ENCODE measurements at places on chromosomes 4 and X.

DNA sequence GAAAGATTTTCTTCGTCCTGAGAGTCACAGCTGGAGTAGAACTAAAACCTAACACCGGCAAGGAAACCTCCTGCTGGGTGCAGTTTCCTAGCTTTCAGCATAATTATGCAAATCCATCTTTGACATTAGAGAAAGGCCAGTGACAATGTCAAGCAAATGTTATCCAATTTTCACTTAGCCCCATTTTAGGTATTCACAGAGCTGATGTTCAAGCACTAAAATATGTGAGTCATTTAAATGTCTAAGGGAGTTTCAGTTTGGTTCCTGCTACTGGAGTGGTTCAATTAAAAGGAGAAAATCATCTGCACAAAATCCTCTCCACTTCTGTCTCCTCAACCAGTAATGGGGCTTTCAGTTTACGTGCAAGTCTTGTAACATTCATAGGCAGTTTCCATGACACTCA, 37.1 kb upstream of the AMOT start:
- DNase-seq: no peak

DNA sequence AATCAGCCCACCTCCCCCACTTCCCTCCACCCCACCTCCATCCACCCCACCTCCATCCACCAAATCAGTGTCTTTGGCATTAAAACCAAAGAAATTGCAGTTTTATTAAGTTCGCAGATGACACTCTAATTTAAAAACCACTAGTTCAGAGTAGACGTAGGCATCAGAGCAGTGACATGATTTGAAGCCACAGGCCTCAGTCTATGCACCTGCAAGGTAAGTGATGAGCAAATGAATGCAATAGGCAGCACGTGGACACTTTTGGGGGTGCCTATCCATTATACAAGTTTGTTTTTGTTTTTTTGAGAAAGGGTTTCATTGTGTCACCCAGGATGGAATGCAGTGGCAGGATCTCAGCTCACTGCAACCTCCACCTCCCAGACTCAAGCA, 88.0 kb upstream of the TRIM2 start:
- DNase-seq: no peak

GRCh38 chrX:39534949-39535348, 562.8 kb downstream of the BCOR start:
- DNase-seq: no peak

- DNase-seq: no peak
Measured at GRCh38 chr4:155535802-155536454, 130.7 kb upstream of the GUCY1A1 start.

DNA sequence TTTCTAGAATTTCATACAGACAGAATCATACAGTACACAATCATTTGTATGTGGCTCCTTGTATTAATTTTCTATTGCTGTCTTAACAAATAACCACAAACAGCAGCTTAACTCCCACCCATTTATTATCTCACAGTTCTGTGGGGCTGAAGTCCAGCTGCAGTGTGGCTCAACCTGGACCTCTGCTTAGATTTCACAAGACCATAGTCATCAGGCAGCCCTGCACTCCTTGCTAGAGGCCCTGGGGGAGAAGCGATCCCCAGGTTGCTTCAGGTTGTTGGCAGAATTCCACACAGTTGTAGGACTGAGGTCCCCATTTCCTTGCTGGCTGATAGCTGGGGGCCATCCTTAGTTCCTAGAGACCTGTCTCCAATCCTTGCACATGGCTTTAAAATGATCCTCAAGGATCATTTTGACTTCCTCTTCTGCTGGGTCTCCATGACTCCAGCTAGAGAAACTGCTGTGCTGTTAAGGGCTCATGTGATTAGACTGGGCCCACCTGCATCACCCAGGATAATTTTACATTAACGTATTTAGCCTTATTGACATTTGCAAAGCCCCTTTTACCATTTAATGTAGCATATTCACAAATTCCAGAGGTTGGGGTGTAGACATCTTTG, 60.9 kb upstream of the SMAD1 start:
- DNase-seq: no peak

GRCh38 chr4:95869961-95870500, 30.1 kb downstream of the PDHA2 start:
- DNase-seq: no peak

GRCh38 chr4:179114615-179115014, 1672.4 kb upstream of the AGA start:
- no peak for DNase-seq

- DNase-seq: no peak
Measured at GRCh38 chrX:132216806-132217202, 2.4 kb downstream of the RAP2C start.

GRCh38 chr4:94342694-94343093, at the start of gene HPGDS:
TSS of gene HPGDS (minus strand) at chr4:94342836. CDS start at chr4:94334629, 8,207 bp downstream.
- no peak for DNase-seq

GRCh38 chr4:4836044-4836443, 23.4 kb upstream of the MSX1 start:
- DNase-seq: no peak

- DNase-seq: no peak
Measured at GRCh38 chr4:155174668-155175067, 33.8 kb upstream of the NPY2R start.

All from stimulated activated CD8-positive, alpha-beta memory T cell treated with anti-CD3 and anti-CD28 coated beads, Interleukin-15, amount 100 ng/mL, for 4 hours (primary cell).